ENCODE measurements at places on chromosomes 1 and 21.

DNA sequence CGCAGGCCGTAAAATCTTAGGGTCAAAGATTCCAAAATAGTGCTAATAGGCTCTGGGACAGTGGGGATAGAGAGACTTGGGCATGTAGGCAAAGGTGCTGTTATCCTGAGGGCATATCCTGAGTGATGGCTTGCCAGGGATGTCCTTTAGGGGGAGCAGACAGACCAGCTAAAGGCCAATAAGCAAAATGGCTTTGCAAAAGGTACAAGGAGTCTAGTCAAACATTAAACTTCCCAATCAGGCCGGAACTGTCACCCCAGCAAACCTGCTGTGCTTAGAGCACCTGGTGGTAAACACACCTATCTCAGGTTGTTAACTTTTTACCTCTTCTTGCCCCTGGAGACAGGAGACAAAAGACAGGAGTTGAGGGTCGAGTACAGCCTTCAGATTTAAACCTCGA, 49.1 kb downstream of the TRABD2B start:
- no peak for DNase-seq

DNA sequence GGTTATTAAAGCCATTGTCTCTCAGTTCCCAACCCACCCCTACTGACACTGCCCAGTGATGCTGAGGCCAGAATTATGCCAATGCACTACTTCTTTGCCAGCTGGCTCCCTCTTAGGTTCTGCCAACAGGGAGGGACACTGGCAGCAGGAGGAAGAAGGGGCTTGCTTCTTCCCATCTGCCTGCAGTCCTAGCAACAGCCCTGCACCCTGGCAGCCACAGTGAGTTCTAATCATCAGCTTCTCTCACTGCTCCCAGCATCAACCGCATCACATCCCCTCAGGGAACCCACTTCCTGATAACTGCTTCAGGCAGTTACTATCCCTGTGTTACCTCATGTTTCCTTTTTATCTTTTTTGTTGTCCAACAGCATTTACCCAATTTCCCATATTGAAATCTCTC, 86.2 kb downstream of the UBR4 start:
- no peak for DNase-seq

GRCh38 chr1:172343240-172344160, 77.0 kb upstream of the C1orf105 start:
- no peak for DNase-seq

DNA sequence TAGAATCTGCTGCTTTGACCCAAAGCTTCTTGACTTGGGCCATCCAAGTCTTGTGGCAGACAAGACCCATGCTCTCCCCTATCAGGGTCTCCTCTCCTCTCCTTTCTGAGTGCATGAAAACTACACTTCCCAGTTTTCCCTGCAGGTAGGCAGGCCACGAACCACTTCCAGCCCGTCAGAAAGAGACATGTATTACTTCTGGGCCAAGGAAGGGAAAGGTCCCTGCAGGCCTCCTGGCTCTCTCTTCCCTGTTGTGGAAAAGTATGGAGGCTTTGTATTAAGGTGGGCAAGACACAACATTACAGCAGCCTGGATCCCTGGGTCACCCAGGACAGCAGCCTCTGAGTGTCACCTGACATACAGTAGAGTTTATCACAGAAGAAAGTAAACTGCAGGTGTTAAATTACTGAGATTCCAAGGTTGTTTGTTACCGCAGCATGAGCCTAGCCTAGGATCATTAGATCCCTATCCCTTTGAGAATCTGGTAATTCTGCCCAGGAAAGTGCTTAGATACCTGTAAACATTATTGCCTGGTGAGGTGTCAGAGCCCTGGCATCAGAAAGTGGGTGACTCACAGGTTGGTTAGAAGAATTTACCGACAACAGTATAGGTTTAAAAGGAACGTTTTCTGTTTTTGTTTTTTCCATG, 717.3 kb downstream of the MATN1 start:
- no peak for DNase-seq

- DNase-seq = no peak
Measured at GRCh38 chr1:191504999-191505398, 653.3 kb upstream of the RGS18 start.

GRCh38 chr1:175157200-175157599, 35.4 kb downstream of the KIAA0040 start:
- DNase-seq = no peak

- DNase-seq = no peak
Measured at GRCh38 chr1:34054920-34055319, 110.1 kb downstream of the CSMD2 start.

GRCh38 chr1:24095140-24095859, 16.6 kb downstream of the MYOM3 start:
- no peak for DNase-seq

DNA sequence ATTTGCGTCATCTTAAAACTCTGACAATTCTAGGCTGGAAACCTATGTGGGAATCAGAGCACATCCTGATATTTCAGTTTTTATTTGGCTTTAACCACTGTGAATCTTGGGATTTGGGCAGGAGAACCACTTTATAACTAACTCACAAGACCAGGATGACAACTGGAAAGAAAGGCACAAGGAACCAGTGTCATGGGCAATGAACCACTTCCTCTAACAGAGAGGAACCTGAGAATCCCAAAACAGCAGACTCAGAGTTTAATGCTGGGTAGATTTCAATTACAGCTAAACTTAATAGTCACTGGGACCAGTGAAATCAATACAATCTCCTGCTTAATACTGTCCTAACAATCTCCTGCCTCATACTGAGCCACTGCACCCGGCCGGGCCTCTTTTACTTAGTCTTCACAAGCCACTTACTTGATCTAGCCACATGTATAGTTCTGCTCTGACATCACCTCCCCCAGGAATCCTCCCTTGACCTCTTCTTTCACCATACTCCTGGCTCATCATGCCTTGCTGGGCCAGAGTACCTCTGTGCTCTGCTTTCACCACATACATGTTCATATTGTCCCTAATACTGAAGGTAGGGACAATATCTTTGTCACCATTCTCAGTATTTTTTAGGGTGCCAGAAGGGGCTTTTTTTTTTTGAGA, 20.2 kb upstream of the SLFNL1 start:
- no peak for DNase-seq

DNA sequence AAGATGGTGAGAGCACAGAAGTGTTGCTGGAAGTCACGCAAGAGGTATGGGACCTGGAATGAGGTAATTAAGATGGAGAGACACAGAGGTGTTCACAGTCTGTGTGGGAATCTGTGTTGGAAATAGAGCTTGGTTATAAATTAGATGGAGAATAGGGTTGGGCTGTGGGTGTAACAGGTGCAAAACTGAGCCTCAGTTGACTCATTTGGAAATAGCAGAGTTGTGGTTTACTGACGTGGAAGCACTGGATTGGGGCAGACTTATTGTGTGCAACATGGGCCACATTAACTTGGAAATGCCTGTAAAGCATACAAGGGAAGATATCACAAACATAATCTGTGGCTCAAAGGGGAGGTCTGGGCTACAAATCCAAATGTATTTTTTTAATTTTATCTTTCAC, 13.0 kb downstream of the CAMSAP2 start:
- no peak for DNase-seq

GRCh38 chr1:203765029-203765837, at the start of gene LAX1:
TSS of gene LAX1 (plus strand) at chr1:203765183. CDS start at chr1:203765566, 383 bp downstream.
- peak; percentile 55 for DNase-seq

- DNase-seq = peak; percentile 32
Measured at GRCh38 chr1:26993237-26994019, at the start of gene TRNP1. TSS of gene TRNP1 (plus strand) at chr1:26993692. CDS start at chr1:26993787, 95 bp downstream.

- no peak for DNase-seq
Measured at GRCh38 chr1:157359314-157360022, 192.8 kb downstream of the FCRL5 start.
